ENCODE measurements at places on chromosomes 4 and X. TPM values are rescaled to one million over a fixed set of nuclear protein-coding genes. Genes with fewer than 3 reads are reported as not detected.

SOWAHB gene
- total RNA-seq, result 1.3 TPM

THAP6 gene
- total RNA-seq, result 61.0 TPM

CSAG1 gene
- total RNA-seq, result not detected

ARHGAP6 gene
- 9.3 TPM for total RNA-seq

HNRNPH2 gene
- 86.1 TPM for total RNA-seq

Measured in camera-type eye (tissue), 1 donor.